Endodermal cell (in vitro differentiated cells): ENCODE measurements at places on chromosomes 6 and 20. TPM values are rescaled to one million over a fixed set of nuclear protein-coding genes. Genes with fewer than 3 reads are reported as not detected.

DNA sequence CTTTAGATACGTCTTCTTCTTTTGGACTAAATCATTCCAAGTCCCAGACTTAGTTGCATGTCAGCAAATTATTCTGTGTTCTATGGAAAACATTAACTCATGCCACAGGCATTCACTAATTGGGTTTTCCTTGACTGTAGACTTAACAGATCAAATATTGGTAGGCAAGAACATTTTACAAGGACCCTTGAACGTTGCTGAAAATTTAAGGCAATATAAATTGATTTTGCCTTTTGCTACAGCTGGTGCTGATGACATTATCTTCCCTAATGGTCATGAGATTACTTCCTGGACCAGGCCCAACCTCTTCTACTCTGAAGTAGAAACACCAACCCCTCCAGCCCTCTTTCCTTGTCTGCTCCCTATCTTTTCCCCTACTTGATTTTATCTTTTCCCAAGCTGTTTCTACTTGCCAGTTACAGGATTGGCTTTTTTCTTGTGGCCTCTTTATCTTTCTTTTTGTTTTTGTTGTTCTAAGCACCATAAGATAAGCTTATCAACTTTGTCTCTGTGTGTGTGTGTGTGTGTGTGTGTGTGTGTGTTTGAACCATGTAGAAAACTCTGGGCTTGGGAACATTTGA, 514.0 kb upstream of the SOX4 start:
- peaks cover 26% of the 10 kb centered on the region for H3K4me1 ChIP-seq
- H3K4me3 ChIP-seq, result no peak overlapping the region
- no peak overlapping the region for H3K27ac ChIP-seq
- peak; percentile 57 for DNase-seq

- H3K27me3 ChIP-seq, result no peaks in the 10 kb centered on the region
- no peak overlapping the region for H3K4me3 ChIP-seq
- no peaks in the 10 kb centered on the region for H3K4me1 ChIP-seq
- H3K27ac ChIP-seq, result no peak overlapping the region
- no peak for DNase-seq
Measured at GRCh38 chr6:139738801-139739455, 364.5 kb upstream of the CITED2 start.

CLPSL2 gene
- total RNA-seq, result 1.0 and 1.1 TPM in 2 replicates

DSP gene
- total RNA-seq, result 152 and 153 TPM in 2 replicates

DNA sequence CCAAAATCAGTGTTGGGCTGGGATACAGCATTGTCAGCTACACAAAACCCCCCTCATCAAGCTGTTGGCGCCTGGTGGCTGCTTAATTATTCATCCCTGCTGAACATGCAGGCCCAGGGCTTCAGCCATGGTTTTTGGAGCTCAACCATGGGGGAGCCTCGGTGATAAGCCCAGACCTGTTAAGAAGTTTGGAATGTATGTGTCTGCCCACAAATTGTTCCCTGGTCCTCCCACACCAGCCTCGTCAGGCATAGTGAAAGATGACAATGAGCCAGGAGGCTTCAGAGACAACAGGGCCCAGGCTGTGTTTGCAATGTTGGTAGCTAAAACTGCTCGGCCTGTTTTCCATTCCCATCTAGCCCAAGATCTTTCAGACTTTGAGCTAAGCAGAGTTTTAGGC, 34.8 kb upstream of the SIRPA start:
- no peaks in the 10 kb centered on the region for H3K36me3 ChIP-seq
- peak overlapping the region; percentile 26 for H3K27ac ChIP-seq
- H3K27me3 ChIP-seq, result no peaks in the 10 kb centered on the region
- H3K4me3 ChIP-seq, result no peak overlapping the region
- H3K4me1 ChIP-seq, result peaks cover 2% of the 10 kb centered on the region

BPI gene
- not detected in 3 replicates for total RNA-seq

- no peaks in the 10 kb centered on the region for H3K27me3 ChIP-seq
- no peak overlapping the region for H3K27ac ChIP-seq
- no peak overlapping the region for H3K4me3 ChIP-seq
- H3K4me1 ChIP-seq, result no peaks in the 10 kb centered on the region
- no peaks in the 10 kb centered on the region for H3K36me3 ChIP-seq
Measured at GRCh38 chr20:9627219-9627618, 112.8 kb downstream of the LAMP5 start.
